ENCODE measurements at places on chromosomes 4 and X.

- DNase-seq: no peak
Observed at GRCh38 chr4:141127884-141128283, 5.4 kb downstream of the RNF150 start.

DNA sequence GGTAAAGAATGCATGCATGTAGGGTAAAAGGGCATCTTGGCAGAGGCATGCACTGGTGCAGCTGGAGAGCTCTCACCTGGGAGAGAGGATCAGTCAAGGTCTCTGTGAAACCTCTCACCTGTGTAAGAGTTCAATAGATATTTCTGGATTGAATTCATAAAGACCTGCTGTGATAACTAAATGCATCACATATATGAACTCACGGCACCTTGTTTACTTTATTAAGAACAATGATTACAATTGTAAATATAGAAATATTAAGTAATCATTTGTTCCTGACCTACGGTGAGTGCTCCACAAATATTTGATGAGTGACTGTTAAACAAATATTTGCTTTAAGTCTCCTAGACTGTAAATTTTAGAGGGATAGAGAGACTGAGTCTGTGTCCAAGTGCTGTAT, 85.9 kb upstream of the PAQR3 start:
- DNase-seq: no peak

DNA sequence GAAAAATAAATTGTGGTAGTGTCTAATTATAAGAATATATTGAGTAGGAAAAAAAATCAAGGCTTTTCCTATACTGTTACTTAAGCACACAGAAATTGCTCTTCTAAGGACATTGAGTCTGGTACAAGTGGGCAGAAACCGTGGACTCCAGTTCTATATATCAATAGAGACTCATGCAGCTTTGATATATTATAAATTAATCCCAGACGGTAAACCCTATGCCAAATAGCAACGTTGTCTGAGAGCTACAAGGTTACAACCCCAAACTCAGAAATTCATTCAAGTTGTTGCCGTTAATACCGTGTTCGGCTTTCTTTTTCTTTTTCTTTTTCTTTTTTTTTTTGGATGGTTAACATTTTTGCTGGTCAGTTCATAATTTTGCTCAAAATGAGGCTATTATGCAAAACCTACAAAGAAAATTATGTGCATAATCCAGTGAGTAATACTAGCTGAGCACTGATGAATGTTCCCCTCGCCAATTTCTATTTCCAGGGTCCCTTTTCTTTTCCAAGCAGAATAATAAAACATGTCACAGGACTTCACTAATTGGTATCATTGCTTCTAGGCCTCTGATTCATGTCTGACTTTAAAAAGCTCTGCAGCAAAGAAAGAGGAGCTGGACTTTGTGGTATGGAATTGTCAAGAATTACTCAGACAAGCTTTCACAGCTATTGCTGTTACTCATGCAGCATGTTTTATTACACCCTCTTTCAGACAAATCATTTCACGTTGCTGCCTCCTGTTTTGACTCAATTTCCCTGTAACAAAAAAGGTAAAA, 737.7 kb downstream of the NLGN4X start:
- DNase-seq: no peak

- peak; percentile 13 for DNase-seq
Observed at GRCh38 chrX:93422693-93423092, 250.7 kb downstream of the NAP1L3 start.

- no peak for DNase-seq
Observed at GRCh38 chrX:576904-577560, 53.6 kb upstream of the SHOX start.

DNA sequence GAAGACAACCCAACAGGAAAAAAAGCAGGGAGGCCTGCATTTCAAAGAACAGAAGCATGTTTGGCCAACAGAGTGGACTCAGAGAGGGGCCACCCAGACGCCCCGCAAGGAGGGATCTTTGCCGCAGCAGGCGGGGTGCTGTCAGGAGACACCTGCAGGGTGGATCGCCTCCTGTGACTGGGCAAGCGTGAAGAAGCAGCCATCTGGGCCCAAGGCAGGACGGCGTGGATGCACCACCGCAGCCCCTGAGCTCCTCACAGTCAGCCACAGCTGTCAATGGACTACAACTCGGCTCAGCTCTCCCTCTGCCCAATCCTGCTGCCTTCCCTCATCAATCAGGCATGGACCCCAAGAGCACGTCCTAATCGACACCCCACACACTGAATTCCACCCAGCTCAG, 32.0 kb upstream of the MAN2B2 start:
- no peak for DNase-seq

DNA sequence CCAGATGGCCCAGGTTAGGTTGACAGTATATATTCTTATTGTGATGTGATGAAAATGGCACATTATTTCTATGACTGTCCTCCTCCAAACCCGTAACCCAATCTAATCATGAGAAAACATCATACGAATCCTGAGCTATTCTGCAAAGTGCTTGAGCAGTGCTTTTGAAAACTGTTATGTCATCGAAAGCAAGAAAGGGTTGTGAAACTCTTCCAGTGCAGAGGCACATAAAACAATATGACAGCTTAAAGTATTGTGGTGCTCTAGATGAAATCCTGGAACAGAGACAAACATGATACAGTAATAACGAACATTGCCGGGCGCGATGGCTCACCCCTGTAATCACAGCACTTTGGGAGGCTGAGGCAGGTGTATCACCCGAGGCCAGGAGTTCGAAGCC, 1648.0 kb downstream of the STIM2 start:
- DNase-seq: no peak

GRCh38 chr4:69517674-69518073, 22.0 kb upstream of the UGT2B4 start:
- no peak for DNase-seq

DNA sequence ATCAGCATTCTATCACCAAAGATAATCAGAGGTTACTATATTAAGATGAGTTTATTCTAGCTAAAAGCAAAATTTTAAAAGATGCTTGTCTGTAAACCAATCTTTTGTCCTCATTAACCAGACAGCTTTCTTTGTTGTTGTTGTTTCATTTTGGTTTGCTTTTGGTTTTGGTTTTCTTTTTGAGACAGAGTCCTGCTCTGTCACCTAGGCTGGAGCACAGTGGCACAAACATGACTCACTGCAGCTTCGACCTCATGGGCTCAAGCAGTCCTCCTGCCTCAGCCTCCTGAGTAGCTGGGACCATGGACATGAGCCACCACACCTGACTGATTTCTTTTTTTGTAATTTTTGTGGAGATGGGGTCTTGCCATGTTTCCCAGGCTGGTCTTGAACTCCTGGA, 102.9 kb downstream of the COX18 start:
- no peak for DNase-seq

- no peak for DNase-seq
Observed at GRCh38 chr4:5511791-5512190, 196.6 kb downstream of the EVC2 start.
